ENCODE measurements at places on chromosomes 13 and 19. TPM values are rescaled to one million over a fixed set of nuclear protein-coding genes. Genes with fewer than 3 reads are reported as not detected.

The CLEC4M gene
- not detected for total RNA-seq

The MAB21L1 gene
- total RNA-seq: 7.1 TPM

The APC2 gene
- total RNA-seq: 1.1 TPM

The FGF14 gene
- total RNA-seq: not detected

The XAB2 gene
- 20.2 TPM for total RNA-seq

The TEX29 gene
- total RNA-seq: not detected

The ZBTB7A gene
- 29.3 TPM for total RNA-seq

The LHB gene
- total RNA-seq: not detected

The ZNF547 gene
- 6.5 TPM for total RNA-seq

The MBD3L2 gene
- not detected for total RNA-seq

The ZNF490 gene
- 13.2 TPM for total RNA-seq

The PSG2 gene
- total RNA-seq: not detected

The ETHE1 gene
- total RNA-seq: 13.6 TPM

The POLR2E gene
- 222 TPM for total RNA-seq

The PABPC3 gene
- total RNA-seq: 0.14 TPM

The CEACAM16 gene
- not detected for total RNA-seq

The GAMT gene
- 63.7 TPM for total RNA-seq

The DCT gene
- total RNA-seq: not detected

The ZNF446 gene
- 11.8 TPM for total RNA-seq

The FARP1 gene
- total RNA-seq: not detected

The FEM1A gene
- 12.5 TPM for total RNA-seq

The CD79A gene
- total RNA-seq: 970 TPM

The ZNF507 gene
- 11.1 TPM for total RNA-seq

The ALOX5AP gene
- 512 TPM for total RNA-seq

The SIGLEC14 gene
- total RNA-seq: not detected

The PET100 gene
- total RNA-seq: 15.5 TPM

The SIGLEC8 gene
- total RNA-seq: not detected

The EEF1AKMT1 gene
- 2.1 TPM for total RNA-seq

The CILP2 gene
- 0.15 TPM for total RNA-seq

The ZNF431 gene
- 19.5 TPM for total RNA-seq

The DMKN gene
- 9.3 TPM for total RNA-seq

The VSIG10L gene
- 6.6 TPM for total RNA-seq

The SHISA2 gene
- not detected for total RNA-seq

The PGLYRP1 gene
- not detected for total RNA-seq

The ZNF599 gene
- 4.1 TPM for total RNA-seq

The CCDC169 gene
- not detected for total RNA-seq

The YJEFN3 gene
- total RNA-seq: 11.4 TPM
